Natural killer cell treated with Interleukin-12 subunit alpha and Interleukin-12 subunit beta and Interleukin-15 and Interleukin-18, amount 100 ng/mL, for 72 hours (primary cell): ENCODE measurements at places on chromosomes 1 and 21.

DNA sequence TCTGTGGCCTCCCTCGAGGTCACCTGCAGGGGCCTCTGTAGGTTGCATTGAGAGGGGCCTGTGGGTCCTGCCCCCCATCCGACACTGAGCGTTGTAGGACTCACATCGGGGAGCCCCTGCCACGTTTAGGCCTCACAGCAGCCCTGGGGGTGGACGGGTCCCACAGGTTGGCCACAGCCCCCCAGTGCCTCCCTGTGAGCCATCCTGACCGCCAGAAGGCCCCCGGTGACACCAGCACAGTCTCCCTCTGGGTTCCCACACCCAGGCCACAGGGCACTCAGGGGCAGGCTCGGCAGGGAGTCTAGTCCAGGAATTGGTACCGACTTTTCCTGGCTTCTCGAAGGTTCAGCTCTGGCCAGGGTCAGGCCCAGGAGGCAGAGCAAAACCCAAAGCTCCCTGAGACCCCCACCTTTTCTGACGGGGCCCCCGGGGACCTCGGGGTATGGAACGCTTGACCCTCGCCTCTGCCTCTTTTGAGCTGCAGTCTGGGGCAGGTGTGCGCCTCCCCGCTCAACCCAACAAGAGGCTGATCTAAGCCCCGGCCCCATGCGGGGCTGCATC lies 13.9 kb upstream of the POFUT2 start:
- DNase-seq = peak; percentile 54

GRCh38 chr1:25796811-25797458 lies 3.1 kb upstream of the SELENON start:
- peak; percentile 75 for DNase-seq

DNA sequence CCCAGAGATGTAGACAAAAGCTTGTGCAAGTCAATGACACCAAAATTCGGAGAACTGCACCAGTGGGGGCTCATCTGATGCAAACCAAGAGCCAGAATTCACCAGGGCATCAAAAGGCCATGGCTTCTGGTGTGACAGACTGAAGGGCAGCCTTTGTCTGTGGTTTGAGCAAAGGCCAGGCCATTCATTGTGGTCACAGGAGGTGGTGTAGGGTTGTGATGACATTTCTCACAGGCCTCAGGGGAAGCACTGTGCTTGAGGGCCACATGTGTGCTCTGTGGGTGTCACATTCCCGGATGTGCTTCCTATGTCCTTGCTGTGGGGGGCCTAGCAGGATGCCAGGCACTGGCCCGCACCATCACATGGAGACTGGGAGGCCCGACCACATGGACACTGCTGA lies 22.5 kb upstream of the KCNE1 start:
- peak; percentile 86 for DNase-seq

DNA sequence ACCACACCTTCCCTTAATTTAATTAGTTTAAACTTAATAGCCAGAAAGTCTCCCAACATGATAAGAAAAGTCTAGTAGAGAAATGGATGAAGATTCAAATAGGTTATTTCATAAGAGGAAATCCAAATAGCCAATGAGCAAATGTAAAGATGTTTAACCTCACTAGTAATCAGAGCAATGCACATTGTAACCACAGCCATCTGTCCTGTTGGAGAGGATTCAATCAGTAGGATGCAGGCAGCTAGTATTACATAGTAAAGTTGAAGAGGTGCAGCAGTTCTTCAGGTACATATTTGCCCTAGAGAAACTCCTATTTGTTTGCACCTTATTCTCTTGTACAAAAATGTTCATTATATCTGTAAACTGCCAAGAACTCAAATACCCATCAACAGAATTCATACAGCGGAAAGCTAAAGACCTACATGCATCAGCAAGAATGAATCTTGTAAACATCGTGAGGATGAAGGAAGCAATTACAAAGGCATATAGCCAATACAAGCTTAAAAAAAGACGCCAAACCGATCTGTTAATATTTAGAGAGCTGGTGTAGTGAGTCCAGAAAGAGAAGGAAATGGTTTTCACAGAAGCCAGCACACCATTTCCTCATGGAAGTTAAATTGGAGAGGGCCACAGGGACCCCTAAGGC lies 27.9 kb downstream of the DIP2A start:
- DNase-seq = no peak

- DNase-seq = no peak
Observed at GRCh38 chr1:13469343-13469742, 44.5 kb downstream of the LRRC38 start.

GRCh38 chr21:33189237-33189636 lies 40.5 kb upstream of the IFNAR2 start:
- DNase-seq = no peak

DNA sequence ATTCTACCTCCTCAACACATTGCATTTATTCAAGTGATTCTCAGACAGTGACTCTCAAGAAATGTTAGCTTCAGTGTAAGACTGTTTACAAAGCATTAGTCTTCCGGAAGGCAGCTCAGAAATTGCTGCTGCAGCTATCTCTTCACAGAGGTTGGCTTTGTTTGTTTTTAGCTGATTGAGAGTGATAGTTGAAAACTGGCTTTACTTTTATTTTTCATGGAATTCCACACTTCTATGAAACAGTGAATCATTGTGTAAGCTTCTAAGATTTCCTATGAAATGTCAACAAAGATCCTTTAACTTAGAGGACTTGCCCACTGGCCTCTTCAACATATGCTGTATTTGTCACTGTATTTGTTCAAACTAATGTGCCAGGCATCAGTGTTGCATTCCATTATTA lies 121.3 kb downstream of the TNNI3K start:
- no peak for DNase-seq

DNA sequence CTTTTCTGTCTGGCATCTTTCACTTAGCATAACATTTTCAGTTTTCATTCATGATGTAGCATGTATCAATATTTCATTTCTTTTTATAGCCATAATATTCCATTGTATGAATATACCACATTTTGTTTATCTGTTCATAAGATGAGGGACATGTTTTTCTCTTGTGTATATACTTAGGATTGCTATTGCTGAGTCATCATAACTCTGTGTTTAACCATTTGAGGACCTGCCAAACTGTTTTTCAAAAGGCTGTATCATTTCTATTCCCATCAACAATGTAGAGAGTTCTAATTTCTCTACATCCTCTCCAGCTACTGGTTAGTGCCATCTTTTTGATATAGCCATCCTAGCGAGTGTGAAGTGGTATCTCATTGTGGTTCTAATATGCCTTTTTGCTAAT lies 26.2 kb downstream of the MPZL1 start:
- no peak for DNase-seq

- no peak for DNase-seq
Observed at GRCh38 chr1:209855006-209855405, 27.2 kb downstream of the UTP25 start.

GRCh38 chr1:220787069-220787619 lies 431 bp downstream of the MTARC1 start:
- DNase-seq = no peak

GRCh38 chr1:31371121-31371959 lies 1.5 kb downstream of the FABP3 start:
- no peak for DNase-seq

DNA sequence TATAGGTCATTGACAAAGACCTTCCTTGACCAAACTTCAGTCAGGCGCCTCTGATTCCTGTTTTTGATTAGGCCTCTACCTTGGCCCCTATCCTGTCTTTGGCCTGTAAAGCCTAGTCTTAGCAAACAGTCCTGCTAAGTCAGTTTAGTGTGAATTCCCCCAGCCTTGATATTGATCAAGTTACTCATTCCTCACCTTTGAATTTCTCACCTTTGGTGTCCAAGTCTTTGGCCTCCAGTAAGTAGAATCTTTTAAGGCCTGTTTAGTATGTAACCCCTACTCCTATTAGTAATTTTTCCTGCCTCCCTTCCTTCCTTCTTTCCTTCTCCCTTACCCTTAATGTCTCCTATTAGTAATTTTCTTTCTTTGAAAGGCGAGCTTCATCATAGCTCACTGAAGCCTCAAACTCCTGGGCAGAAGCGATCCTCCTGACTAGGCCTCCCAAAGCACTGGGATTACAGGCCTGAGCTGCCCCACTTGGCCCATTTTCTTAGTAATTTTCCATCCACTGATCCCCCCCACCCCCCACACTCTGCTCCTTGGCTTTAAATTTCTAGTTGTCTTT lies 13.0 kb upstream of the ZNF692 start:
- DNase-seq = no peak

DNA sequence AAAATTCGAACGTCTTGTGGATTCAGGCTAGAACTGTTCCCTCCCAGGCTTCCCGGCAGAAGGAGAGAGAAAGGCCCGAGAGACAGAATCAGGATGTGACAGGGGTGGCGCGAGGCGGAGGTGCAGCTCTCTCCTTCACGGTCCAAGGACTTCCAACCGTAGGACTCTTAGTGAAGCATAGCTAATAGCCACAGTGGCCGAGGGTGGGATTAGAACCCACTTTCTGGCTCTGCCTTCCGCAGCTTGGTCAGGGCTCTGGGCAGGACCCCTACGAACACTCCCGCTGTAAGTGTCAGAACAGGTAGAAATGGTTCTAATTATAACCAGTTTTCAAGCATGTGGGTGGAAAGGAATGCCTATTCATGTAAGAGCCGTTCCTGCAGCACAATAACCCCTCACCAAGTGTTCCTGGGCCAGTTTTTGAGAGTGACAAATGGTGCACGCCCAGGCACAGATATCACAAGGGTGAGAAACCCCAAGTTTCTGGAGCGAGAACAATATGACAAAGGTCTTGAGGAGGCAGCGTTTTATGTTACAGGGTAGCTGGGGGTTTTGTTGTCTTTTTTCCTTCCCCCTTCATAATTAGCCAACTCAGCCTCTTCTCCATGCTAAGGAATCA lies 86.4 kb downstream of the SYF2 start:
- DNase-seq = no peak

GRCh38 chr1:205339717-205340116 lies 17.0 kb downstream of the KLHDC8A start:
- no peak for DNase-seq

GRCh38 chr1:236875975-236876374 lies 80.9 kb downstream of the MTR start:
- no peak for DNase-seq

DNA sequence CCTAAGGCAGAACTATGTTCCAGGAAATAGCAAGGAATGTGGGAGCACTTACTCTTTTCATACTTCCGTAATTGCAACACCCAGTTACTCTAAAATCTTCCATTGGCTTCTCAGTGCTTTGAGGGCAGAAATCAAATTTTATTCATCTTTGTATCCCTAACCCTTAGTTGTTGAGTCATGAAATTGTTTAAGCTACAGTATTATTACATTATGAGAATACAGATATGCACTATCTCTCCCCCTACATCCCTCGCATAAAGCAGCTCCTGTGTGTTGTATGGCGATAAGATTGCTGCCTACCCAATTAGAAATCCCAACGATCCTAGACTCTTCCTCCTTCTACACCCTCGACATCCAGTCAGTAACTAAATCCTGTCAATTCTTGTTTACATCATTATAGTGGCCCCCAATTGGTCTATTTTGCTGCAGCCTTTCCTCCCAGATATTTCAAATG lies 2.6 kb downstream of the AIDA start:
- no peak for DNase-seq

GRCh38 chr1:1946540-1946939 lies 27.5 kb upstream of the TMEM52 start:
- DNase-seq = no peak

- DNase-seq = no peak
Observed at GRCh38 chr21:38645282-38645681, 147.0 kb upstream of the ERG start.

DNA sequence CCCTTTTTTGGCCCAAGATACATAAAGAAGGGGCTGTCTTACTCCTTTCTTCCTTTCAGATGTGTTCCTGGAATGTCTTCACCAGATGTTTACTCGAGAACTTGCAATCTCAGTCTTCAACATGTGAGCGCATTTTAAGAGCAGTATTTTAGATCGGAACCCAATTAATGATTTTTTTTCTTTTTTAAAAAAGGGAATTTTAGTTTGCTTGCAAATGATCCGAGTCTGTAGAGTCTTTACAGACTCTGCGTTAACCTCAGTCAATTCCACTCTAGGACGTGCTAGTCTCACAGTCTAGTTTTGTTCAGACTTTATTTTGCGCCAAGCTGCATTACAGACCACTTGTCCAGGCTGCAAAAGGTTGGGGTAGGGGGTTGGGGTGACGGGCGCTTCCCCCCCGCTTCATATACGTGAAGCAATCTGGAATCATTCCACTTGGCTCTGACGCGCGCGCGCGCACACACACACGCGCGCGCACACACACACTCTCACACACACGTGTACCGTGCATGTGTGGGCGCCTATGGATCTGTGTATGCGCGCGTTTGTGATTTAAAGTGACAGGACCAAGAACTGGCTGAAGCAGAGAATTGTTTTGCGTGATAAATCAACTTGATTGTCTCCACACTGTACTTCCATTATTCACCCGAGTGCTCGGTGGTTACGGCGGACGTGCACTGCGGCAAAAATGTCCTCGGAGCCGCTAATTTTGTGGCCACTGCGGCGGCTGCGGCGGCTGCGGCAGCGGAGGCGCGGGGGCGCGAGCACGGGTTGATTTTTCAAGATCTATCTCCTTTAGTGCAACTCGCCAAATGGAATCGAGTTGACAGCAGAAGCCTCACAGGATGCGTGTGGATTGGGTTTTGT lies 25.6 kb upstream of the NFIA start:
- DNase-seq = no peak
